Activated CD8-positive, alpha-beta T cell treated with anti-CD3 and anti-CD28 coated beads, Interleukin-2, amount 10 ng/mL, durations not matched to agents 7 days and 5 days (primary cell): ENCODE measurements at places on chromosomes 12 and 14.

DNA sequence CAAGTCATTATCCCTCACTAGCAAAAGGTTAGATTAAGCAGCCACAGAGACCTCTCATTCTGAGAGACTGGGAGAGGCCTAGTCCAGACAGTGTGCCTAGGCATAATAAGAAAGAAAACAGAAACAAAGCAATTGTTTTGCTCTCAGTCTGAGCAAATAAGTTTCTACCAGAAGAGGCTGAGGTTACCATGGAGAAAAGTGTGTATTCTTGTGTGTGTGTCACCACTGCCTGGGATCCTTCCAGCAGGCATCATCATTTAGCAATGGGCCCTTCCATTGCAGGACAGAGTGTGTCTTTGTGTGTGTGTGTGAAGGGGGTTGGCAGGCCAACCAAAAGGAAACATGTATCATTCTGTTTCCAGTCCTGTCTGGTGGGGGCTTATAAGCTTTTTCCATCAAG is 3.7 kb downstream of the EFS start:
- DNase-seq = no peak

DNA sequence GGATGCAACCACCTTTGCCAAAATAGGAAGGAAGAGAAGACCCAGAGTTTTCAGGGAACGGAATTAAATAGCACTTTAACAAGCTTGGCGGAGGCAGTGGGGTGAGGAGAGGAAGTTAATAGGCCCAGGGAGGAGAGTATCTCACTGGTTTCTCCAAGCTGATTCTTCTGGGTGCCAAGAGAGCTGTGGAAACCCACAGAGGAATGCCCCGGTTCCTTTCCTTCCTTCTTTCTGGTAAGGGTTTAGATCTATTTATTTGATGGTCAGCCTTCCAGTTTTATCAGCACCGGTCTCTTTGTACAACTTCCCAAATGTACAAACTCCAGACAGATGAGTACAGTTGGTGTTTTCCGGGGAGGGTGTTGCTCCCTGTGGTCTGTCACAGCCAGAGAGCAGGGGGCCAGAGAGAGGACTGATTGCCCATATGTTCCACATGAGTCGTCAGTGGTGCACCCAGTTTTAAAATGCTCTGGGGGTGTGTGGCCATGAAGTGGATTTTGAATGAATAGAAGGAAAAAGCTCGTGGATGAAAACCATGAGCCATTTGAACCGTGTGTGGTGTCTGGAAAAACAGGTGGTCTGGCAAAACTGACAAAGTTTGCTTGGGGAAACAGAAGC is 26.6 kb downstream of the PRKCH start:
- no peak for DNase-seq

DNA sequence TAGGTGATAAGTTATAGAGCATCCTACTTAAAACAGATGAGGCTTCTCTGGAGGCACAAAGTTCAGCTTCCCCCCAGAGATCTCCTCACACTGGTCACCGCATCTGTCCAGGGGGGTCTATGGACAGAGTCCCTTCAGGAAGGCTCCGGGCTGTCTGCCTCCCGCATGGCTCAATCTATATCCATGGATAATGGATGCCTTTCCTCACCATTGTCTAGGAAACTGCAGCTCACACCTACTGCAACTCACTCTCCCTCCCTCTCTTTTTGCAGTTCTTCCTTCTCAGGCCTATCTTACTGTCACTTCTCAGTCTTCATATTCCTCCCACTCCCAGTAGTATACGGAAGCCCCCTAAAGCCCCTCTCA is 100.6 kb upstream of the BCL2L14 start:
- no peak for DNase-seq

DNA sequence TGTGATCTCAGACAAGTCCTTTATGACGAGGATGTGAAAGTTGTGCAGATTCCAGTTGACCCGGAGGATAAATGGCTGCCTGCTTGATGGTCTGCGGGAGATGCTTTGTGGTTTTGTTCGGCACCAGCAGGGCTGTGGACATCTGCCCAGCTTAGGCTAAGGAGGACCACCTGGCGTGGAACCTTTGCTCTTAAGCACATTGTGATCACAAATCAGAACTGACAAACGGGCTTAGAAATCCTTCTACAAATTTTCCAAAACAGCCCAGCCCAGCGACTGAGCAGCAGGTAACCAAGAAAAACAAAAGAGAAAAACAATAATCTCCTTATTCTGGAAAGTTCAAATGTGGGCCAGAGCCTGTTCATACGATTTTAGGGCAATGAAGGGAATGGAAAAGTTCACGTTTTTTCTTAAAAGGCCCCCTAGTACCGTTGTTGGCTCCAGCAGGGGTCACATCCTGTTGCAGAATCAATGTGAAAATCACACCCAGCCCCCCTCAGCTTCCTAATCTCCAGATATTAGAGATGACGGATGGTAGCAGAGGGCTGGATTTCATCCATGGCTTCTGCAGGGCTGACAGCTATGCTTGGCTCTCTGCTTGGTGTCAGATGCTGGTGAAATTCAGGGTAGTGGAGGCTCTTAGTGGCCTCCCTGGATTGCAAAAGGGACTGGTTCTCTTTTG is 81.1 kb upstream of the RFLNA start:
- DNase-seq = no peak

DNA sequence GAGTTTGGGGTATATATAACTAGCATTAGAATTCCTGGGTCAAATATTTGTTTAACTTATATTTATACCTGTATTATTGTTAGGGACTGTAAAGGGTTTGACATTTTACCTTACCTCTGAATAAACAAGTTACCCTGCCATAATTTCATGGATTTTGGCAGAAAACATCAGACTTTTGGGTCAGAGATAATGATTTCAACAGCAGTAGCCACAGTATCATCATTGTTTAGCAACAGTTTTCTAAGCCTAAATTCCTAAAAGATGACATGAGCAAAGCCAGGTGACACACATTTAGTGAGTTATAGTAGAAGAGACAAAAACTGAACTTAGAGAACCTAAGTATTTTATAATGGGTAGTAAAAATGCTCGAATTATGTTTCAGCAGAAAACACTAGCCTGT is 954.4 kb downstream of the TRHDE start:
- DNase-seq = no peak

DNA sequence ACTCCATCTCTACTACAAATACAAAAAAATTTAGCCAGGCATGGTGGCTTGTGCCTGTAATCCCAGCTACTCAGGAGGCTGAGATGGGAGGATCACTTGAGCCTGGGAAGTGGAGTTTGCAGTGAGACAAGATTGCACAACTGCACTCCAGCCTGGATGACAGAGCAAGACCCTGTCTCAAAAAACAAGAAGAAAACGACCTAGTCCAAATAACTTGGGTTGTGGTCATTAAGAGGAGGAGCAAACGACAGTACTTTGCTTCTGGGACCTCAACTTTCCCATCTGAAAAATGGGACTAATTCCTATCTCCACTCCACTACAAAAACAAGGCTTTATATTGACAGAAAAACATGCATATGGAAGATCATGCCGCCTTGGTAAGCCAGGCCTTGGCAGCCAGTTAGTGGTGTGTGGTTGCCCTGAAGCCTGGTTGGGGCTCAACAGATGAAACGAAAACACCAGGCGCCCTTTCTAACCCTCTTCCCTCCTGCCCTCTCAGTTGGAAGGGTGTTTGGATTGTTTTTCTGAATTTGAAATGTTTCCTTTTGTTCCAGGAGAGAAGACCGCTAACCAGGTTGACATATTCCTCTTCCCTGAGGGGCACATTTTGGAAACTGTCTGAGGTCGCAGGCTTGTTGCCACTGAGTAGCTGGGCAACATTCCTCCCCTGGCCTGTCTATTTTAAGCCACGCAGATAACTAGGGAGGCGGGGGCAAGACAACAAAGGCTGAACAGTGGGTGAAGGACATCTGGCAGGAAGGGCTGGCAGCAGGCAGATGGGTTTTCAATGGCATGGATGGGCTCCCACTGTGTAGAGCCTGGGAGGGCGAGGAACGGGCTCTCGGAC is 13.7 kb upstream of the VPS37B start:
- no peak for DNase-seq

GRCh38 chr12:30482650-30483049 is 213.0 kb downstream of the IPO8 start:
- DNase-seq = no peak
